GM23248 (cell line): ENCODE measurements at places on chromosomes 4 and X. TPM values are rescaled to one million over a fixed set of nuclear protein-coding genes. Genes with fewer than 3 reads are reported as not detected.

Gene NUP62CL
- total RNA-seq = not detected in 2 replicates

Gene SPANXN4
- total RNA-seq = not detected in 2 replicates

Gene GJB1
- not detected in 2 replicates for total RNA-seq

Gene VCX2
- not detected in 2 replicates for total RNA-seq

Gene QRFPR
- not detected in 2 replicates for total RNA-seq

Gene CITED1
- not detected in 2 replicates for total RNA-seq

Gene KCND1
- 0.65 and 1.5 TPM in 2 replicates for total RNA-seq

Gene SAGE1
- not detected in 2 replicates for total RNA-seq

Gene TRIM60
- total RNA-seq = not detected in 2 replicates
